Right ventricle myocardium inferior (tissue), 1 donor: ENCODE measurements at places on chromosomes 5 and 9.

DNA sequence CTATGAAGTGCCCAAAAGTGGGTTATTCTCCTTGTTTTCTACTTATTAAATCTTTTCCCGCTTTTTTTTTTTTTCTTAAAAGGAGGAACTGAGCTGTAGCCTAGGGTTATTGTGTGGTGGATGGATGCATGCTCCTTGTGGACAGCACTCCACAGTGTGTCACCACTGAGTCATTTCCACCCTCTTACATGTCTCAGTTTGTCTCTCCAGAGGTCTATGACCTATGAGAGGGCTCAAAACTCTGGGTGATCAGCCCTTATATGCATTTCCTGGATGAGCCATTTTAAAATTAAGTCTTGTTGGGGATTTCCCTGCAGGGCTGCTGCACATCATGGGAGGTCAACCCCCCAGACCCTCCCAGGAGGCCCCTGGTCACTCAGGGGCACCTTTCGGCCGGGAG, 102.2 kb upstream of the MOCS2 start:
- no peak for DNase-seq

DNA sequence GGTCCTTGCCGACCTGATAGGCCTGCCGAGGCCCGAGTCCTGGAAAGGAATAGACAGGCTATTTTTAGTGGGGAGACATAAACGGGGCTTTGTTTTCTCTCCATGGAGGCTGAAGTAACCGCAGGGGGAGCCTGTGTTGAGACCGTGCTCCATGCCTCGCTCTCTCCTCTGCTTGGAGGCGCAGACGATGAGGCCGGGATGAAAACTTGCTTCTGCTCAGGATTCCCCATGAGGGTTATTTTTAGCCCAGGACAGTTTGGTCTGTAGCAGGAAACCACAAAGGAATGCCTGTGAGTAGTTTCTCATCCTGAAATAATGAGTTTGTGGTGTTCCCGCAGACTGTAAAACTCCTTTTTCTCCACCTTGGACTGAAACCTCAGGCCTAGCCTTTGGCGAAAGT, 81.9 kb upstream of the RARS1 start:
- DNase-seq = no peak

DNA sequence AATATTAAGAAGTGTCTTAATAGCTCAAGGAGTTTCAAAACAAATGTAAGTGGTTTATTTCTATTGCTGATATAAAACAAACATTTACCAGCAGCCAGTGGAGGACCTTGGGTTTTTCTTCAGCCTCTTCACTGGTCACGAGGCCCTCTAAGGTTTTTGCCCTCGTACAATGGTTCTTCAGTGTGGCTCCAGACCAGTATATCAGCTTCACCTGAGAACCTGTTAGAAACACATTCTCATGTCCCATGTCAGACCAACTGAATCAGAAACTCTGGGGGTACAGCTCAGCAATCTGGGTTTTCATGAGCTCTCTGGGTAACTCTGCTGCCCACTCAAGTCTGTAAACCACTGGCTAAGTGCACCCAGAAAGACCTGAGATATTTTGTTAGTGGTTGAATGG, 12.9 kb downstream of the WWC1 start:
- no peak for DNase-seq

- no peak for DNase-seq
Measured at GRCh38 chr5:131193106-131193505, 22.4 kb downstream of the LYRM7 start.

DNA sequence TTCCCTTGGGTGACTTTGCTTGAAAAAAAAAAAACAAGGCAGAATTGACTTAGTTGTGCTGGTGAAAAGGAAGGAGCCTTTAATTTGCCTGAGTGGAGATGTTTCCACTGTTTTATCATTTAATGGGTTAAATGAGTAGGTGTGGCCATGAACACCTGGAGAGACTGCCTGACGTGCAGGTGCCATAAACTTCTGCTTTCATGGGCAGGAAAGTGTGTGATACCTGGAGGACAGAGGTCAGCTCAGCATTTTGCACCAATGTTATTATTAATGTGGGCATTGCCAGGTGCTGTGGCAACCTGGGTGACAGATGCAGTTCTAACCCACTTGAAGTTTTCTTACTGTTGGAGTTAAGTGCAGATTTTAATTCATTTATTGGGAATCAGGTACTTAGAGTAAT, 145.4 kb downstream of the CD180 start:
- DNase-seq = no peak
